Stimulated activated CD4-positive, alpha-beta T cell treated with anti-CD3 and anti-CD28 coated beads, Interleukin-2, amount 100 ng/mL, for 48 hours (primary cell): ENCODE measurements at places on chromosomes 13 and 19.

DNA sequence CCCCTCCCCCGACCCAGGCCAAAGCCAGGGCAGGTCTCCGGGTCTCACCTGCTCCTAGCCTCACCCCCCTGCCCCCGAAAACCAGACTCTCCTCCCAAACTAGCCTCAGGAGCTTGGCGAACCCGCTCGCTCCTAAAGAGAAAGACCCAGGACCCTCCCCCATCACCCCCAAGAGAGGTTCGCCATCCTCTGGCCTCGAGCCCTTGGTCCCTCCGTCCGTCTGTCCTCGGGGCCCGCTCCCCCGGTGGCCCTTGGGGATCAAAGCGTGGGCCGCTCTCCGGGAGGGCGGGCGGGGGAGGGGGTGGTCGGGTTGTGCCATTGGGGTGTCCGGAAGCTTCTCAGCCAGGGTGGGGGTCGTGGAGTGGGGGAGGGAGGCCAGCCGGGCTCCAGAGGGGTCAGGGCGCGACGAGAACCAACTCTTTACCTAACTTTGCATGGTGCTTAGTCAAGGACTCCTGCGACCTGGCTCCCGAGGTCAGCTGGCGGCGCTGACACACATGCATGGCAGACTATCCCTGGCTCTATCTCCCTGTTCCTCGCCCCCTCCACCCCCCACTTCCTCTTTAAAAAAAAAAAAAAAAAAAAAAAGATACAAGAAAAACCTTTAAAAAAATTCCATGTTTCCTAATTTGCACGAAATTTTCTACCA, 15.6 kb downstream of the SMIM24 start:
- no peak for DNase-seq

- DNase-seq: no peak
These were observed 660.4 kb upstream of the KLF12 start for GRCh38 chr13:74794582-74794981.

- DNase-seq: peak; percentile 87
These were observed 1.3 kb downstream of the HMG20B start for GRCh38 chr19:3573858-3574637.

- no peak for DNase-seq
These were observed 8.1 kb upstream of the ANGPTL4 start for GRCh38 chr19:8355631-8356402.

DNA sequence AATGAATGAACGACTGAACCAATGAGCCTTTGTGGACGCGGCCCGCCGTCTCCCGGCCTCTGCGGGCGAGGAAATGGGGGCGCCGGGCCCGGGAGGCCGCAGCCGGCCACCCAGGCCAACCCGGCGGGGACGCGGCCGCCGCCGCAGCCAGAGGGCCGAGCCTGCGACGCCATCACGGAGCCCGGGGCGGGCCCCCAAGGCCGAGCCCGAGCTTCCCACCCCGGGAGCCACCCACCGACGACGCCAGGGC, 216 bp downstream of the SUGP2 start:
- no peak for DNase-seq

DNA sequence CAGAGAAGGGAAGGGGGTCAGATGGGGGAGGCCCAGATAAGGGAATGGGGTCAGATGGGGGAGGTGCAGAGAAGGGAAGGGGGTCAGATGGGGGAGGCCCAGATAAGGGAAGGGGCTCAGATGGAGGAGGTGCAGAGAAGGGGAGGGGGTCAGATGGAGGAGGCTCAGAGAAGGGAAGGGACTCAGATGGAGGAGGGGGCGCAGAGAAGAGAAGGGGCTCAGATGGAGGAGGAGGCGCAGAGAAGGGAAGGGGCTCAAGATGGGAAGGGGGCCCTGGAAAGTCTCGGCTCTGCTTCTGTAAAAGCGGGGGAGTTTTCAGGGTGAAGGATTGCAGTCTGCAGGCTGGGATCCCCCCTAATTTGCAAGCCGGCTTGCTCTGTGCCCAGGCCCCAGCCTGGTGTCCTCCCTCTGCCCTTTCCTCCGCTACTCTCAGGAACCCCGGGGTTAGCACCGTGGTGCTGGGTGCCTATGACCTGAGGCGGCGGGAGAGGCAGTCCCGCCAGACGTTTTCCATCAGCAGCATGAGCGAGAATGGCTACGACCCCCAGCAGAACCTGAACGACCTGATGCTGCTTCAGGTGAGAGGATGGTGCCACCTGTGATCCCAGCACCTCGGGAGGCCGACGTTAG, 1.6 kb downstream of the AZU1 start:
- no peak for DNase-seq

DNA sequence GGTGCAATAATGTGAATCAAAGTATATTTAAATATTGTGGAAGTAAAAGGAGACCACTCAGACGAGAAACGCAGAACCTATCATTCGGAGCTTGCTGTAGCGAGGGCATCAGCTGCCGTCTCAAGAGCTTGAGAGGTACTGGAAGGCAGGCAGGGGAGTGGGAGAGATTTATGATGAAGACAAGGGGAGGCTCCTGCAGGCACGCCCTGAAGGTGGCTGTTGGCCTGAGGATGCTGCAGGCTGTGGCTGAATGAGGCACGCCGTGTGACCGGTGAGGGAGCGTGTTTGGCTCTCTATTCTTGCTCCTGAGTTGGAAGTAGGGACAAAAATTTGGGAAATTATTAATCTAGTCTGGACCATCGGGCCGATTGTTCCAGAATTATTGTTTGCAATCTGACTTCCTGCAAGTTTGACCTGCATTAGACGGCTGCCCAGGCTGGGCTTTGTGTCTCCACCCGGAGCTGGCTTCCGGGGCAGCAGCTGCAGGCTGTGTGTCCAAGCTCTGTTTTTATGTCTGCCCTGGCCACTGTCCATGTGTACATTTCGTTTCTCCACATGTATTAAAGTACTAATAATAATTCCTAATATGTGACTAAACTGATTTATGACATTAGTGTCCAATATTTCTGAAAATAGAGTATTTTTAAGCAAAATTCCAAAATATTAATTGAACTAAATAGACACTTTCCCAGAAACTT, 91.1 kb upstream of the ANKRD10 start:
- DNase-seq: no peak

GRCh38 chr13:30906411-30907051, 460 bp downstream of the MEDAG start:
- no peak for DNase-seq

GRCh38 chr13:44487989-44488388, 88.1 kb downstream of the TSC22D1 start:
- no peak for DNase-seq

- no peak for DNase-seq
These were observed 23.9 kb downstream of the WTIP start for GRCh38 chr19:34505321-34506025.

GRCh38 chr13:20699715-20700114, 3.8 kb upstream of the IL17D start:
- no peak for DNase-seq

DNA sequence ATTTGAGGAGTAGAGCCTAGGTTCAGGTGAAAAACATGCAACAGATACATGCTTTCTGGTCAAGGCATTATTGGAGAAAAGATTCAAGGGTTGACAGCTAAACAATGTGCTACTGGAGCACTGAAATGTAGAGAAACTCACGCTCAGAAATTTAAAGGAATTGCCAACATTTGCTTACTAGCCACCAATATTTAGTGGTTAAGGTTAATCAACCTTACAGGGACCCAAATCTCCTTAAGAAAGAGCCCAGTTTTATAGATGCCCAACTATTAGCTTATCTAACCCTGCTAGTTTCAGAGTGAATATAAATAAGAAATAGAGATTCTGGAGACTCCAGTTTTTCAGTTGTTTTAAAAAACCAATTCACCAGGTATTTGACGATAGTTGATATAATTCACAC, 203.6 kb downstream of the DACH1 start:
- DNase-seq: no peak

DNA sequence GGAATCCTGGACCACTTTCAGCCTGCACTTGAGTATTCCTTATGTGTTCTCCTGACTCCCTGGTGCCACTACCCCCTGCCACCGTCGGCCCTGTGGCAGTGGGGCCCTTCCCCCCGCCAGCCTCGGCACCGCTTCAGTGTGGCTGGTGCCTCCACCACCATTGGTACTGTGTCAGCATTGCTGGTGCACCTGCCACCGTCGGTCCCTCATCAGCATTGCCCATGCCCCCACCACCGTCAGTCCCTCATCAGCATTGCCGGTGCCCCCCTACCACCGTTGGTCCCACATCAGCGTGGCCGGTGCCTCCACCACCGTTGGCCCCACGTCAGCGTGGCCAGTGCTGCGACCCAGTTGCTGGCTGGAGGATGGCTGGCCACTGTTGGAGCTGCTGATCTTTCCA, 228.5 kb downstream of the TM9SF2 start:
- DNase-seq: no peak

DNA sequence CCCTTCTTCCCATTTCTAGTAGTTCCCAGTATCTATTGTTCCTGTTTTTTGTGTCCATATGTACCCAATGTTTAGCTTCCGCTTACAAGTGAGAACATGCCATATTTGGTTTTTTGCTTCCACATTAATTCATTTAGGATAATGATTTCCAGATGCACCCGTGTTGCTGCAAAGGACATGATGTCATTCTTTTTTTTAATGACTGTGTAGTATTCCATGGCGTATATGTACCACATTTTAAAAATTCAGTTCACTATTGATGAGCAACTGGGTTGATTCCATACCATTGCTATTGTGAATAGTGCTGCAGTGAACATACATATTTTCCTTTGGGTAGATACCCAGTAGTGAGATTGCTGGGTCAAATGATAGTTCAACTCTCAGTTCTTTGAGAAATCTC, 50.5 kb downstream of the DLEU7 start:
- no peak for DNase-seq

DNA sequence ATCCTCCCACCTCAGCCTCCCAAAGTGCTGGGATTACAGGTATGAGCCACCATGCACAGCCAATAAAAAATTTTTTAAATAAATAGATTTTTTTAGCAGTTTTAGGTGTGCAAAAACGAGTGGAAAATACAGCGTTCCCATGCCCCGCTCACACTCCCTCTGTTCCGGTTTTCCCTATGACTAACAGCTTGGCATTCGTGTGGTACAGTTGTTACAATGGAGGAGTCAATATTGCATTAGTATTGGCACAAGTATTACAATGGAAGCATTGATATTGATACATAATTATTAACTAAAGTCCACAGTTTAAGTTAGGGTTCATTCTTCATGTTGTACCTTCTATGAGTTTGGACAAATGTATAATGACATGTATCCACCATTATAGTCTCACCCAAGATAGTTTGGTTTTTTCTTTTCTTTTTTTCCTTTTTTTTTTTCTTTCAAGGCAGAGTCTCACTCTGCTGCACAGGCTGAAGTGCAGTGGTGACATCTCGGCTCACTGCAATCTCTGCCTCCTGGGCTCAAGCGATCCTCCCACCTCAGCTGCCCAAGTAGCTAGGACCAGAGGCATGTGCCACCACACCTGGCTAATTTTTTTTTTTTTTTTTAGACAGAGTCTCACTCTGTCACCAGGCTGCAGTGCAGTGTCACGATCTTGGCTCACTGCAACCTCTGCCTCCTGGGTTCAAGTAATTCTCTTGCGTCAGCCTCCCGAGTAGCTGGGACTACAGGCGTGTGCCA, 15.4 kb upstream of the RAB20 start:
- DNase-seq: no peak

DNA sequence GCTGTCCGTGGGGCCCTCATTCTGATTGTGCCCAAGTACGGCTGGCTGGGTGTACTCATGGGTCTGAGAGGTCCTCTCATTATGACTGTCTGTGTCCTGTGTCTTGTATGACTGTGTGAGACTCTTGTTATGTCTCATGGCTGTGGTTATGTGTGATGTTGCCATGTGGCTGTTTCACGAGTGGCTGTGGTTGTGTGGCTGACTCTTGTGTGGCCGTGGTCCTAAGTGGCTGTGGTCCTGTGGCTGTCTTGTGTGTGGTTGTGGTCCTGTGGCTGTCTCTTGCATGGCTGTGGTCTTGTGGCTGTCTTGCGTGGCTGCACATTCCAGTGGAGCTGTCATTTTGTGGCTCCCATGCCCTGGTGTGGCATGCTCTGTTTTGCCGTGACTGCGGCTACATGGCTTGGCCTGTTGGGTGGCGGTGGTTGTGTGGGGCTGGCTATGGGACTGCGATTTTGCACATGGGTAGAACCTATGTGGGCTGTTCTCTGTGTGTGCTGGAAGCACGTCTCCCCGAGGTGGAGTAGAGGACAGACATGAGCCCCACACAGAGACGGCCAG, 2.5 kb downstream of the LYL1 start:
- no peak for DNase-seq

DNA sequence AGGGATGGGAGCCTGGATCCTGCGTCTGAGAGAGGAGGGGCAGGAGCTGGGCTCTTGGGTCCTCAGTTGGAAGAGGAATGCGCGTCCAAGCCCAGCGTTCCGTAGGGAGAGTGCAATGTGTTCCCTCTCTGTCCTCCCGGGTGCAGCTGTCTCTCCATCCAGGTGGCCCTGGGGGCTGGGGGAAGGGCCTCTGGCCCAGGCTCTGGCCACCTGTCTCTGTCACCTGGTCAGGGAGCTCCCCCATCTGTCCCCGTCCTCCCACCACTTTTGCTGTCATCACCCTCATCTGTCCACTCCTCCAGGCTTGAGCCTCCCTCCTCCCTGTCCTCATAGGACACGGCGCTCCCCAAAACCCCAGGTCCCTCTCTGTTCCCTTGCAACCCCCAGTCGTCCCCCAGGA, 3.7 kb upstream of the SBK2 start:
- no peak for DNase-seq

- DNase-seq: no peak
These were observed 6.9 kb upstream of the SBK3 start for GRCh38 chr19:55552206-55552605.

DNA sequence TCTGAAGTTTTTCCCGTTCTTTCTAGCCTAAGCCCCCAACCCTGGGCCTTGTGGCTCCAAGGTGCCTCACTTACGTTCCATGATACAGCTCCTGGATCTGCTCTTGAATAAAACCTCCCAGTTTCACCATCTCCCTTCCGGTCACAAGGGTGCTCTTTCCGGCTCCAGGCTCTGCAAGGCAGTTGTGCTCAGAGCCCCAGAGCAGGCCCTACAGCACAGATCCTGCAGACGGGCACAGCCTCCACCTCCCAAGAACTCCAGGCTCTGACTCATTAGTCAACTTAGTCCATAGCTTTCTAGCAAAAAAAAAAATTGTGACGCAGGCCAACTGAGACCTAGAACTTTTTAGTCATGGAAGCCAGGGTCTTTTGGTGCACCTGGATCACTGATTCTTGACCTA, 33.9 kb upstream of the SLC7A10 start:
- DNase-seq: no peak

- no peak for DNase-seq
These were observed 4.7 kb downstream of the PNMA8A start for GRCh38 chr19:46466536-46467196.

- DNase-seq: no peak
These were observed 3.7 kb upstream of the MTRF1 start for GRCh38 chr13:41267106-41267505.
